ENCODE measurements at places on chromosomes 1 and 21.

- DNase-seq: no peak
Measured at GRCh38 chr21:16866851-16867250, 646.0 kb upstream of the CXADR start.

DNA sequence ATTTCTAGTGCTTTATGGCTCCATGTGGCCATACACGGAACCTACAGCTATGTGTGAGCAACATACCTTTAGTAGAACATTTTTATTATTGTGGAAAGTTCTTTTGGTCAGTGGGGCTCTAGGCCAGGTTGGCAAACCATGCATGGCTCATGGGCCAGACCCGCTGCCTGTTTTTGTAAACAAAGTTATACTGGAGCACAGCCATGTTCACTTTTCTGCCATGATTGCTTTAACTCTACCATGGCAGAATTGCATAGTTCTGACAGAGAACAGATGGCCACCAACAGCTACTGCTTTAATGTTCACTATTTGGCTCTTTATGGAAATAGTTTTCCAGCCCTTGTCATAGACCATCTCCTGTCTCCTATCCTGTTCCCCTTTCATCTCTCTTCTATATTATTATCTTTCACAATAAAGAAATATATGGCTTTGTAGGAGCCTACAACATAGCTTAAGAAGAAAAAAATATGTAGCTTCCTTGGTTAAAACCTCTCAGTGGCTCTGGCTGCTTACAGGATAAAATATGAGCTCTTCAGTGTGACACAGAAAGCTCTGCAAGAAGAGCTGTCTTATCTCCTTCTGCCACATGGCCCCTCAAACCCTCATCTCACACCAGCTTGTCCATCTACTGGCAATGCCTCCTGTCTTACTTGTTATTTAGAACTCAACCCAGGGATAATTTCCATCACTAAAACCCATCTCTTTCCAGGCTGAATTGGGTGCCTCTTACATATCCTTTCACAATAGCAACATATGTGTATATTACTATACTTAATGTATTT lies 54.6 kb upstream of the RWDD3 start:
- DNase-seq: no peak

DNA sequence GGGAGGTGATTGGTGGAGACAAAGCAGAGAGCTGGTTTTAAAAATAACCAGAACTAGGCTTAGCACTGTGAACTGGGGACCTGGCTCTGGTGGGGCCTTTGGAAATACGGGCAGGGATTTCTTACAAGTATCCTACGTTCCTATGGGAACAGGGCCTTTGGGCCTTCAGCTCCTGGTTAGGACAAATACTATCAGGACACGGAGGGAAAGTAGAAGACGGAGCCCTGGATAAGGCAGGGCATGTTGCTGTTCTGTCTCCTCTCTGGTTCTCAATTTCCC lies 5.3 kb upstream of the MYOG start:
- no peak for DNase-seq

- no peak for DNase-seq
Measured at GRCh38 chr1:54168206-54168965, 15.6 kb upstream of the CDCP2 start.

DNA sequence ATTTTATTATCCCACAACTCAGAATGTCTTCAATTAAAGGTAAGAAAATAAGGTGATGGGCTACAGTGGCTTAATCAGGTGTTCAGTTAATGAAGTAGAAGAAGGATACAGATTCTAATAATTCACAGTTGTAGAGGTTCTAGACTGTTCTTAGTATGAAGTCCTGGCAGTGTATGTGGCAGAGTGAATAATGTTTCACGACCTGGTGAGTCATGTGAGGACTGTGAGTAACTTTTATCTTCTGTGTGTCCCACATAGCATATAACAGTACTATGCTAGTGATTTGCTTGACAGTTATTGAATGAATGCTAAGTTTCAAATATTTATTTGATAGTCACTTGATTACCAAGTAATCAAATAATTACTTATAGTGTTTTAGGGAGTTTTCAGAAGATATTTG lies 20.0 kb downstream of the SLC16A4 start:
- no peak for DNase-seq

DNA sequence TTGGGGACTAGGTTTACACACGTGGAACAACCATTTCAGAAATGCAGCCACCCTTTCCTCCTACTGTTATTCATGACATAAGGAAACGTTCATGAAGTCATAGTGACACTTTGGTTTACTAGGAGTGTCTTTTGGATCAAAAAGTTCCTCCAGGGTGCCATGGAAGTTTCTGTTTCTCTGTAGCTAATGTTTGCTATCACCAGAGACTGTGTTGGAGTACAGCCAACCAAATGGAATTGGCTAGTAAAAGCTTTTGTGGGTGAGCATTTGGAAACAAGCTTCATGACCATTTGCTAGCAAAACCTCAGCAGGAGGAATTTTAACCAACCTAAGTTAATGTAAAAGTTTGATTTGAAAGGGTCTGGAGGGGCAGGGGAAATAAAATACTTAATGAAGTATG lies 43.9 kb upstream of the ADGRL2 start:
- DNase-seq: no peak

DNA sequence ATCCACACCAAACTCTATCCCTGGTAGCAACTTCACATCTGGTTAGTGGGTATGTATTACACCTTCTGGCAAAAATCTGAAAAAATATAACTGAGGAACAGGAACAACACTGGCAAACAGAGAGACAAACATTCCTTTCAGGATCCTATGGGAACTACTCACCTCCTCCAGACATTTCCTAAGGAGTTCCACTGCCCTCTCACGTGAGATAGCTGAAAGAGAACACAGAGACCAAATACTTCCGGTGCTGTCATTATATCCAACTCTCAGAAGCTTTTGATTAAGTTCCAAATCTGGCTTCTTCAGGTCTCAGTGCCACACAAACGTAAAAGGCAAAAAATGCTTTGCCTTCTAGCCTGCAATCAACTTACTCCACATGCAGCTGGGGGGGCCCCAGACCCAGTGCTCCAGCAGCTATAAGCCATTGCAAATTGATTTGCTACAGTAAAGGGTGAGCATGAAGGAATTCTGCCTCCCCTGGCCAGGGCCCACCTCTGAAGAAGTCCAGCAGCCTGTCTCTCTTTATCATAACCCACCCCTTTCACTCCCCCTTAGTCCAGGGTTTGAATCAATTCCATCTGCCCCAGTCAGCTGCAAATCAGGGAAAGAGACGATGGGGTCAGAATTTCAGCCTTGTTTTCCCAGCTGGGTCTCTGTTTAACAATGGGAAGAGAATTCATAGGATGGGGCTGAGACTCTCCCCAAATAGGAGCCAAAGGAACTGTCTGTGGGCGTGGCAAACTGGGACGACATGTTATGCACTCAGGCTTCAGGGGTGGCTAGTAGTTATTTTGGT lies 32.2 kb downstream of the TFAP2E start:
- no peak for DNase-seq

GRCh38 chr1:161421456-161421855 lies 53.8 kb upstream of the CFAP126 start:
- no peak for DNase-seq

GRCh38 chr1:12001249-12001917 lies 17.9 kb upstream of the MIIP start:
- DNase-seq: no peak

DNA sequence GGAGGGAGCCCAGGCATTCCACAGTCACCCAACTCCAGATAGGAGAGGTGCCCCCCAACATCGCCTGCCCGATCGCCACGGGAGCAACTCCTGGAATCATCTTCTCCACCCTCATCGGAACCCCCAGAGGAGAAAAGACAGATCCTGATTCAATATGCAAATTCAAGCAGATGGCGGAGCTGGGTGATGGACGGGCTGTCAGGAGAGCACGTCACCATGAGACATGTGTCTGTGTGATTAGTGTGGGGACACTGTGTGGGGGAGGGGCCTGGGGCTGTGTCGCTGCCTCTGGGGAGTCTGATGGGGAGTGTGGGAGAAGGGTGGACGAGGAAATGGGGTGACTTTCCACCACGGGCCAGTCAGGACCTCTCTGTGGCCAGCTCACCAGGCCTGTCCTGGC lies 90.2 kb upstream of the CSF3R start:
- DNase-seq: no peak

GRCh38 chr1:38953433-38953860 lies 11.8 kb upstream of the RHBDL2 start:
- DNase-seq: no peak

- DNase-seq: no peak
Measured at GRCh38 chr1:157363660-157364140, 188.6 kb downstream of the FCRL5 start.

- no peak for DNase-seq
Measured at GRCh38 chr1:111628153-111628552, 8.6 kb downstream of the RAP1A start.

- no peak for DNase-seq
Measured at GRCh38 chr21:42306366-42307035, 8.7 kb downstream of the TFF3 start.

GRCh38 chr1:211726467-211726995 lies 51.1 kb upstream of the NEK2 start:
- no peak for DNase-seq

DNA sequence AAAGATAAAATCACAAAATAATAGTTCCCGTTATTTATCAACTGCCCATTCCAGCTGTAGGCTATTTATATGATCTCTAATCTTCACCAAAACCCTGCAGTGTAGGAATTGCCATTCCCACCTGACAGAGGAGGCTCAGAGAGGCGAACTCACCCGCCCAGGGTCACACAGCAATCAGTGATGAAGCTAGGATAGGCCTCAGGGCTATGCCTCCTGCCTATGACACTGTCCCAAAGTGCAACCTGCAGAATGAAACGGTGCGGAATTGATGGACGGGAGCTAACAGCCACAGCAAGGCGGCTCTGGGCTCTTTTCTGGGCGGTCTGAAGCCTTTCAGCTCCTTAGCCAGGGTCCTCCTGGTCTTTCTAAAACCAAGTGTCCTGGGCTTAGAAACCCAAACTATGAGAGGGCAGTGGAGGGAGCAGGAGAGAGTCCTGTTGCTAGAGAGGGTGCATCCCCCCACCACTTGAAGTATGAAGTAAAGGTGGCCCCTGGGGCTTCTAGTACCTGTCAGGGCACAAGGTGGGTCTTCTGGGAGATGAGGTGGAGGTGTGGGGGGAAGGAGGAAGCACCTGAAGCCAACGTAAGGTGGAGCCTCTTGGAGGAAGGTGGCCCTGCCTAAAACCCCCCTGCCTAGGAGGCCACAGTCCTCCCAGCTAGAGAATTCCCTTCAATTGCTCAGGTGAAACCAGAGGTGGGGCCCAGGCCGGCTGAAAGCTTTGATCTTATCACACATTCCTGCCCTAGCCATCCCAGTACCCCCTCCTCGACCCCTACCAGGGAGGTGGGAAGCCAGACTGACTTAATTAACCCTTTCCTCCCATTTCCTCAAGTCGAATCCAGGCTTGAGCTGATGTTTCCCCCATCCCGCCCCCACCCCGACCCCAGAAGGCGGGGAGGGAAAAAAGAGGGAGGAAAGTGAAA lies 14.8 kb downstream of the HSPG2 start:
- DNase-seq: no peak

GRCh38 chr1:33167650-33168447 lies 14.0 kb downstream of the TRIM62 start:
- no peak for DNase-seq

DNA sequence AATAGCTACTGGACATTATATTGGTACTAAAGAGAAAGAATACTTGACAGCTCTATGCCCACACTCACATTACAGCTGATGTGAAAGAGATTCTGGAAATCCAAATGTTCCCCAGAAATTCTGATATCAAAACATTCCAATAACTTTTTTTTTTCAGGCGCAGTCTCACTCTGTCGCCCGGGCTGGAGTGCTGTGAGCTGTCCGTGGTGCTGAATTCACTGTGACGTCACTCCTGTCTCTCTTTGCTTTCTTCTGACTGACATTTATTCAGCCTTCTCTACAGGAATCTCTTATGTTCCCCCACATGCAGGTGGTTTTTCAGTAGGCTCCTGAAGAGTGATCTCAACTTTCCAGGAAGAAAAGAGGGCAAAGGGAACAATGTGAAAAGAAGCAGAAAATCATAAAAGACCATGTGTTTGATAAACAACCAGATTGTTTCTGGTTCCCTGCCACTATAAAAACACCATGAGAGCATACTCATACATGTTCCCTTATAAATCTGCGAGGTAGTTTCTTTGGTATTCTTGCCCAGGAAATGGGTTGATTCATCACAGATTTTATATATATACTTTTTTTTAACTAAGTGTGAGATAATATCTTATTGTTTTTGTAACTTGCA lies 6.2 kb downstream of the S100A7A start:
- peak; percentile 19 for DNase-seq

DNA sequence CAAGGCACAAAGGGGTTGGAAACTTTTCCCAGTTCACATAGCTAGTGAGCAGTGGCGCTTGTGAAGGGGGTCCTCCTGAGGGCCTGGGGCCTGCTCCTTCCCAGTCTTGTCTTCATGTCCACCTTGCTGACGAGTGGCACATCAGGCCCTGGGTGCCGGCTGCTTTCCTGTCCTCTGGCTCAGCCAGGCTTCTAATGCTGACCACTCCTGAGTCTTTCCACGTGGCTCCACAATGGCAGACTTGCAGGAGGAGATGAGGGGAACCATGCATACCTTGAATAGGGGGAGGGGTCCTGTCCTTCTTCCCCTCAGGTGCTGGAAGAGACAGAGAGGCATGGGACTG lies 38.7 kb downstream of the MAPKAPK2 start:
- DNase-seq: no peak

DNA sequence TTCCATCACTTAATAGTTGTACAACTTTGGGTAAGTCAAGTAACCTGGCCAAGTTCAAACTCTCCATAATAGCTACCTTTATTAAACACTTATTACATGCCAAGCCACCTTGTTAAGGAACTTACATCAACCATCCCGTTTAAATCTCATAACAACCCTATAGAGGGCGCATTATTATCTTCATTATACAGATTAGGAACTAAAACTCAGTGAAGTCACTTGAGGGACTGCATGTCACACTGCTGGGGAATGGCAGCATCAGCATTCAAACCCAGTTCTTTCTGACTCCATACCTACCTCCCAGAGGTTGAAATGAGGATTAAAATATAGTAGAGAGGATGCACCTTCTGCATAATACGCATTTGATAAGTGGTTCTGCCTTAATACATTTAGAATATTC lies 47.1 kb upstream of the PLA2G2C start:
- no peak for DNase-seq

- no peak for DNase-seq
Measured at GRCh38 chr1:25685211-25685750, 68.7 kb downstream of the MAN1C1 start.

DNA sequence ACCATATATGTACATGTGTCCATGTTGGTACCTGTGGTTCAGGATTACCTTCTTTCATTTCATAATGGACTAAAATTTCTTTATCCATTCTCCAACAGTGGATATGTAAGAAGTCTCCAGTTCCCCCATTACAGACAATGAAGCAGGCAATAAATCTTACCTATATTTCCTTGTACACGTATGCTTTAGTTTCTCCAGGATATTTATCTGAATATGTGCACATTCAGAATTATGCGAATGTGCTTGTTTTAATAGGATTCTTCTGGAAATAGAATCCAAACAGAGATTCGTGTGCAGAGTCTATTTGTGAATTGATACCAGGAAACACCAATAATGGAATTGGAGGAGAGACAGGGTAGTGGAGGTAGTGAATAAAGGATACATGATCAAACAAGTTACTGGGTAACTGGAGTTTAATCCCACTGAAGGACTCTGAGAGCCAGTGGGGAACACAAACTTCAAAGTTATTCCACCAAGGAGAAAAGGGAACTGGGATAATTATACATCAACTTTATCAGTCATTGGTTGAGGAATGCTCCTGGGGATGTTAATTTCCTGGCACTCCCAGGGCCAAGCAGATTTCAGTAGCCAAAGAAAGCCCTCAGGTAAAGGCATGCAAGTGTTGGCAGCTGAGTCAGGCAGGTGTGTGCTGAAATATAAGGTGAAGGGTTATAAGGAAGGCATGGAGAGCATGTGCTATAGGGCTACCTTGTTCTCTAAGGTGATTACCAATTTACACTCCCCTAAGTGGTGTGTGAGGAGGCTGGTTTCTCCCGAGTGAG lies 374.9 kb upstream of the PBX1 start:
- no peak for DNase-seq
